ENCODE measurements at places on chromosomes 2 and 18.

DNA sequence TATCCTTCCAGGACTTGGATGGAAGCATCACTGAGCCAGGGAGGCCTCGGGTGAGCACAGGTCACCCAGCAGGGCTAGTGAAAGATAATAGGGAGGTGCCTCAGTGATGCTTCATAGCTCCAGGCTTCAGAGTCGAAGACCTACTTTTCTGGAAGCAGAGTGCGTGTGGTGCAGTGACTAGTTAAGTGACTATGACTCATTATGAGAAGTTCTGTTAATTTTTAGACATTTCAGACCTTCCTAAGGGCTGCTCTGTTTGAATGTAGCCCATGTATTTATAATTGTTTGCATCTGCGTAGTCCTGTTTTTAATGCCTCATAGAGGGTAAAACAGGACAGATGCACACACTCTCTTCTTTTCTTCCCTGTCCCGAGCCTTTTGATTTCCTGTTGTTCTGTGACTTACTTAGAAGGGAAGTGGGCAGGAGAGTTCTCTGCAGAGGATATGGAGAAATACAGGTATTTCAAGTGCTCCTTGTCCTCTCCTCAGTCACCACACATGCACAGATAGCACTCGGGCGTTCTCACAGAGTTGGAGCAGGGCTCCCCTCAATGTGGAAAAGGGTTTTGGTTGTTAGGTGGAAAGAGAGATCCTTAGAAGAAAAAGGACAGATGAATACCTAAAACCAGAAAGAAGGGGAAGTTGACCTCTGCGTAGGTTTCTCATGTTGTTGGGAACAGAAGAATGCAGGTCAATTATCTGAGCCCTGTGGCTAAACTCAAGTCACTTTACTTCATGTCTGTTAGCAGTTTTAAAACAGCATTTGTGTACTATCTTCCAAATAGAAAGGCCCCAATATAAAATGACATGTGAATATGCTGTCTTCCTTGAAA lies 34.7 kb downstream of the RALB start:
- peak; percentile 66 for DNase-seq

- no peak for DNase-seq
Measured at GRCh38 chr2:235295831-235296230, 198.0 kb upstream of the AGAP1 start.

GRCh38 chr18:79107886-79108285 lies 38.7 kb downstream of the ATP9B start:
- DNase-seq = no peak

GRCh38 chr2:143279672-143280071 lies 150.5 kb downstream of the ARHGAP15 start:
- DNase-seq = no peak

- DNase-seq = no peak
Measured at GRCh38 chr2:65061910-65062339, 5.7 kb downstream of the CEP68 start.

DNA sequence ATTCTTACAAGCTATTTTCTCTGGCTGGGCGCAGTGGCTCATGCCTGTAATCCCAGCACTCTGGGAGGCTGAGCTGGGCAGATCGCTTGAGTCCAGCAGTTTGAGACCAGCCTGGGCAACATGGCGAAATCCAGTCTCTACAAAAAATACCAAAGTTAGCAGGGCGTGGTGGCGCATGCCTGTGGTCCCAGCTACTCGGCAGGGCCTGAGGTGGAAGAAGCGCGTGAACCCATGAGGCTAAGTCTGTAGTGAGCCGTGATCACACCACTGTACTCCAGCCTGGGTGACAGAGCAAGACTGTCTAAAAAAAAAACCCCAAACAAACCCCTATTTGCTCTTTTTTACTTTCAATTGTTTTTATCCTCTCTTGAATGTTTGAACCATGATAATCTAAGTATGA lies 37.0 kb downstream of the PPP4R1 start:
- no peak for DNase-seq

- DNase-seq = no peak
Measured at GRCh38 chr2:237639836-237640220, 12.4 kb downstream of the LRRFIP1 start.

DNA sequence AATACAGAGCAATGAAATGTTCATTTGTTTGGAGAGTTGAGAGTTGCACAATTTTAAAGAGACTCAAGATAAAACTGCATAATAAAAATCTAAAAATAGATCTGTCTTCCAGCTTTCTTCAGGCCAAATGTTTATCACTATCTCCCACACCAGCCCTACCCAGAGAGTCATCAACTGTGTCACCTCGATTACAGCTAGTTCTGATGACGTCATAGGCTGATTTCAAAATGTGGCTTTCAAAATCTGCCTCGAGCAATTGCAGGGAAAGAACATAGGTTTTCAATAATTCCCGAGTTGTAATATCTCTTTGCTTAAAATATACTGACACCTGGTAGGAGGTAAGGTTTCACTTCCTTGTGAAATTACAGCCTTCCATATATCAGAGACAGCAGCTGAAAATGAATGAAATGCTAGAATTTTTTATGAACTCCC lies 677.6 kb upstream of the ID2 start:
- DNase-seq = peak; percentile 77

DNA sequence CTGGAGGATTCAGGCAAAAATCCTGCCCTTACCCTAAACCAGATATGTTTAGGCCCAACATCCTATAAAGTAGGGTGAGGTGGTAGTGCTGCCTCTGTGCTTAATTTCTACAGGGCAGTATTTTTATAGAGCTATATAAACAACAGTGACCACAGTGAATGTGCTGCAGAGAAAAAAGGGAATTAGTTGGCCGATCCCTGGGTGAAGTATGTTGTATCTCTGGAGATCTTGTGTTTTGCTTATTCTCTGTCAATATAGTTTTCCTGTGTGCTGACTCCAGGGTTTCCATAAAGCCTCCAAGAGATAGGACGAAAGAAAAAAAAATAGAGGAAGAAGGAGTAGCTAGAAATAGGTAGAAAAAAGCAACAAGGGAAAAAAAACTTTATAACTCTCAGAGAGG lies 88.9 kb upstream of the THOC1 start:
- no peak for DNase-seq

DNA sequence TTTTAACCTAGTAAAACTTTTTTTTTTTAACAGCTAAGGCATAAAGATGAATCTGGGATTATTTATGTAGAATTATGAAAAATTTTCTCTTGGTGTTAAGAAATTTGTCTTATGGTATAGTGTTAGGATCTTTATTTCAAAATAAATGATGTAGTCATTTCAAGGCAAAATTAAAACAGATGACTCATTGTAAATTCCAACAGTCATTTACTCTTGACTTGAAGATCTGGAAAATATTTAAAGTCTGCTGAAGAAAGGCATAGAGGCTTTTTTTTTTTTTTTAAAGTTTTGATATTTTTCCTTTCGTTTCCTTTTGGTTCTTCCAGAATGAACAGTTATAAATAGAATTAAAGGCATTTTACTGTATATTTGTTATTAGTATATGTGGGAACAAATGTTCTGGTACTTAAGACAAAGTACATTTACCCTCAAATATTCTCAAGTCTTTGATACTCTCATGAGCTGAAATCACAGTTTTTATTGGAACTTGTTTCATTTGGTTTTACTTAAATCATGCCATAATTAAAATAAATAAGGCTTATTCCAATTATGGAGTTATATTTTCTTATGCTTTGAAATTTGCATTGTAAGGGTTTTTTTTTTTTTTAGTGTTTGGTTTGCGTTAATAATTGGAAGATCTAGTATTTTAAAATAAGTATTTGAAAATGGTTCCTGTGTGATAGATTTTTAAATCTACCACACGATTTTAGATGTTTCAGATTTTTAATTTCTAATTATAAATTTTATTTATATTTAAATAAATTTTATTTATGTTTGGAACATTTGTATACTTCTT lies 29.9 kb downstream of the GLS start:
- DNase-seq = no peak
